EL (cell line): ENCODE measurements at places on chromosomes 4 and X.

GRCh38 chr4:179248821-179249220 lies 1806.6 kb upstream of the AGA start:
- DNase-seq, result no peak

DNA sequence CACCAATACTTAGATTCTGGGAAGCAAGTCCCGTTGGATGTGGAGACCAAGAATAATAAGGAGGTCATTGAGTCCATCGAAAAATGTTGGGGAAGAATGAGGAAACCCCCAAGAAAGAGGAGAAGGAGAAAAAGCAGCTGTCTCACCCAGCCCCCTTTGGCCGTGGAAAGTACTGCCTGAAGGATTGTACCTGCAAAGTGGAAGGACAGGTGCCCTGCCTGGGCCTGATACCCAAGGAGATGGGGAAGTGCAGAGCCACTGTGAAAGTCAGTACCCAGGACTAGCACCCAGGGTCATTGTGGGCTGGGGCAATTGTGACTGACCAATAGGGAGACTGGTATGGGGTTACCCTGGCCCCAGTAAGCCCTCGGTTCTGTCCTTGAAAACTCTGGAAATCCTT lies 13.8 kb upstream of the CFAP299 start:
- DNase-seq, result no peak

DNA sequence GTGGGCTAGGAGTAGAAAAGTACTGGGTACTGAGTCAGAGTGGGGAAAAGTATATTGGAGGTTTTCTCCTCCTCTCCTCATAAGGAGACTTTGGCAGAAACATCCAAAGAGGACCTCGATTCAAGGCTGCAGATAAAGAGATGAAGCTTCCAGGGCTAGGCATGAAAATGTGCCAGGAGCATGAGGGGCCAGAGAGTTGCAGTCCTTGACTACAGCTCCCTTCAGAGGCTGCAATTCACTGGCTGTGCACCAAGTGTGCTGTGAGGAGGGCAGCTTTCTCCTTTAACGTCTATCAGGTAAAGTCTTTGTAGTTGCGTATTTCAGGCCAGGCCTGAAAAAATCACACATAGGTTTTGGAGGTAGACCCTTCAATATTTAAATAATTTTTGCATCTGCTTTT lies 174.9 kb upstream of the VEGFC start:
- no peak for DNase-seq

GRCh38 chr4:9800848-9801247 lies 19.4 kb downstream of the DRD5 start:
- no peak for DNase-seq

DNA sequence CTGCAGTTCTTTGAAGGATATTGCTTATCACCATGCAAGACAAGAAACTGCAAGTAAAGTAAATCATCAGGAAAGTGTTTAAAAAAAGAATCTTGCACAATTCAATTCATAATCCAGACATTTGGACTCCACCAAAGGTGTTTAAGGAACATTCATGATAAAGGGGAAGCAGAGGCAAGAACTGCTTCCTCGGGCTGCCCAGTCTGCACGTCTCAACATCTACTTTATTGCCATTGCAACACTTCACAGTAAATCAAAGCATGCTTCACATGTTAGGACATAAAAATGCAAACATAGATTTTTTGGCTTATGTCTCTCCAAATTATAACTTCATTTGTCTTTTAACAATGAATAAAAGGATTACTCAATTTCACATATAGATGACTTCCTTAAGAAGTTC lies 42.5 kb downstream of the MID1 start:
- no peak for DNase-seq

- peak; percentile 46 for DNase-seq
These were observed 119.9 kb downstream of the FAM13A start for GRCh38 chr4:88937081-88937480.

- DNase-seq, result no peak
These were observed 149.7 kb downstream of the ANTXR2 start for GRCh38 chr4:79923281-79923680.

GRCh38 chr4:70531981-70532380 lies 13.6 kb downstream of the AMTN start:
- DNase-seq, result no peak

DNA sequence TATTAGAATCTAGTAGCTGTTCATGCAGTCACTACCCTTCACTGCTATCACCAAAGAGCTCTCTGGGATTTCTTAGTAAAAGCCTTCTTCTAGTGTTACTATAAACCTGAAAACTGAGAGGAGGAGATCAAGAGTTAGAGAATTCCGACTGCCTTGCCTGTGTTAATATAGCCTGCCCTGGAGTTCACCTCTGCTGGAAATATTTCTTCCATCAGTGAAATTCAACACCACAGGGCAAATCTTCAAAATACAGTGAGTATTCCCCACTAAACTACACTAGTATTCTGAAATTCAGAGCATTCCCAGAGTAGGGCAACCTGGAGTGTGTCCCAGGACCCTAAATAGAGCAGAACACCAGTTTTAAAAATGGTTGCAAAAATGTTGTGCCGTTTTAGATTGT lies 301.1 kb downstream of the ARHGAP24 start:
- DNase-seq, result no peak

GRCh38 chr4:184434501-184435066 lies 39.8 kb downstream of the IRF2 start:
- peak; percentile 29 for DNase-seq

- no peak for DNase-seq
These were observed 8.9 kb upstream of the TMEM165 start for GRCh38 chr4:55386840-55387239.

DNA sequence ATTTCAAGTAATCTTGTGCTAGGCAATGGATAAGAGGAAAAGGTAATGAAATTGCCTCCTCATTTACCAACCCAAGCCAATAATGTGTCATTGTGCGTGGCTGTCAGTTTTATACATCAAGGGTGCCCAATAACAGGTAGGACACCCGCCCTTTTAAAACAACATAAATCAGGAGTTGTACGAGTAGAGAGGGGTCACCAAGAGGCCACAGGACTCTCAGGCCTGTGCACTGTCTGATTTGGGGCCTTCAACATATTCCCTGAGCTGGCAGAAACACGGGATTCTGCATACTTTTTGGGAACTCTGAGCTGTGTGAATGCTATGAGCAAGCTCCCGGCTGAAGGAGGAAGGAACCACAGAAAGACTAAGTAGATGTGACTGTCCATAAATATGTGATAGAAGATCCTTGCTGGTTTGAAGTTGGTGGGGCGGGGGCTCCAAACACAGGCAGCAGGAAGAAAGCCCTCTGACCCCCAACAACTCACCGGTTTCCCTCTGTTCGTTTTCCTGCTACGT lies 82.7 kb upstream of the MAML3 start:
- no peak for DNase-seq

GRCh38 chr4:7332216-7333023 lies 102.3 kb downstream of the PSAPL1 start:
- DNase-seq, result peak; percentile 83

GRCh38 chr4:159765382-159765781 lies 662.5 kb downstream of the RAPGEF2 start:
- DNase-seq, result peak; percentile 37
